ENCODE measurements at places on chromosomes 3 and 15.

GRCh38 chr15:65306551-65306950, 2.1 kb downstream of the RNU5B-1 start:
- DNase-seq: peak; percentile 49

DNA sequence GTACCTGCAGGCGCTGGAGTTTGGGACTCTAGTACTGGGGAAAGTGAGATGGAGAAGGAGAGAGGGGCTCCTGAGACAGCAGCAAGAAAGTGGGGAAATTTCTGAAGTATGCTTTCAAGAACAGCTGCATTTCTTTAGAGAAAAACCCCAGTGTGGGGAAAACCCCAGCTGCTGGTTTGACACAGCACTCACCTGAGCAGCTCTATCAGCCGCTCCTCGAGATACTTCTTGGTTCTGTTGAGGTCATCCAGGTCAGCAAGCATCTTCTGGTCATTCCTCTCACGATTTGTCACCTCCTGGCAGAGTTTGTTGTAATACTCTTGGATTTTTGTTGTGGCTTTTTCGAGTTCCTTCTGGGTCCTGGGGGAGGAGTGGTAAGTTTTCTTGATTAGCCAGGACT, 18.8 kb downstream of the CXCR6 start:
- no peak for DNase-seq

- no peak for DNase-seq
Observed at GRCh38 chr3:64179249-64179648, 46.0 kb downstream of the PRICKLE2 start.

GRCh38 chr3:143442814-143443447, 323.4 kb downstream of the CHST2 start:
- no peak for DNase-seq

All from NCI-H1105 treated with DMSO at 0.1 percent for 48 hours (cell line).